ENCODE measurements at places on chromosomes 2 and 18.

GRCh38 chr2:98793275-98793674 lies 62.3 kb upstream of the MGAT4A start:
- no peaks in the 10 kb centered on the region for H3K36me3 ChIP-seq
- no peak for DNase-seq
- no peaks in the 10 kb centered on the region for H3K27me3 ChIP-seq
- H3K27ac ChIP-seq, result no peak overlapping the region
- H3K4me3 ChIP-seq, result no peak overlapping the region

- no peak for DNase-seq
- no peaks in the 10 kb centered on the region for H3K4me1 ChIP-seq
- H3K4me3 ChIP-seq, result no peak overlapping the region
- no peak overlapping the region for H3K27ac ChIP-seq
Observed at GRCh38 chr2:237404413-237404812, 9.6 kb downstream of the COL6A3 start.

DNA sequence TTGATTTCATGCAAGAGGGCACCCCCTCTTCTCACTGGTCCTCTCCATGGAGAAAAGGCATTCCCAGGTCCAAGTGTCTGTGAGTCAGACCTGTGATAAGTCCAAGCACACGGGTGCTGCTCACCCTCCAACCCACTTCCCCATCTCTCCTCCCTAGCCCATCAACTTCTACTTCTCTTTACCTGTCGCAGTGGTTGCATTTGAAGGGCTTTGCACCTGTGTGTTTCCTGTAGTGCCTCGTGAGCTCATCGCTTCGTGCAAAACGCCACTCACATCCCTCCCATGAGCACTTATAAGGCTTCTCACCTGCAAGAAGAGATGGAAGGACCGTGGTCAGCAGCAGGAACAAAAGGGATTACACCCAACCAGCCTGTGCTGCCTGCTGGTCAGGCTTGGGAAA lies 77.5 kb downstream of the KLF7 start:
- peaks cover 41% of the 10 kb centered on the region for H3K4me1 ChIP-seq
- DNase-seq, result no peak
- no peak overlapping the region for H3K4me3 ChIP-seq
- H3K27me3 ChIP-seq, result no peaks in the 10 kb centered on the region
- H3K36me3 ChIP-seq, result peaks cover 33% of the 10 kb centered on the region

- H3K27ac ChIP-seq, result no peak overlapping the region
- no peak for DNase-seq
- no peaks in the 10 kb centered on the region for H3K4me1 ChIP-seq
- H3K27me3 ChIP-seq, result no peaks in the 10 kb centered on the region
- no peak overlapping the region for H3K4me3 ChIP-seq
Observed at GRCh38 chr2:28021898-28022297, 131.4 kb downstream of the BABAM2 start.

DNA sequence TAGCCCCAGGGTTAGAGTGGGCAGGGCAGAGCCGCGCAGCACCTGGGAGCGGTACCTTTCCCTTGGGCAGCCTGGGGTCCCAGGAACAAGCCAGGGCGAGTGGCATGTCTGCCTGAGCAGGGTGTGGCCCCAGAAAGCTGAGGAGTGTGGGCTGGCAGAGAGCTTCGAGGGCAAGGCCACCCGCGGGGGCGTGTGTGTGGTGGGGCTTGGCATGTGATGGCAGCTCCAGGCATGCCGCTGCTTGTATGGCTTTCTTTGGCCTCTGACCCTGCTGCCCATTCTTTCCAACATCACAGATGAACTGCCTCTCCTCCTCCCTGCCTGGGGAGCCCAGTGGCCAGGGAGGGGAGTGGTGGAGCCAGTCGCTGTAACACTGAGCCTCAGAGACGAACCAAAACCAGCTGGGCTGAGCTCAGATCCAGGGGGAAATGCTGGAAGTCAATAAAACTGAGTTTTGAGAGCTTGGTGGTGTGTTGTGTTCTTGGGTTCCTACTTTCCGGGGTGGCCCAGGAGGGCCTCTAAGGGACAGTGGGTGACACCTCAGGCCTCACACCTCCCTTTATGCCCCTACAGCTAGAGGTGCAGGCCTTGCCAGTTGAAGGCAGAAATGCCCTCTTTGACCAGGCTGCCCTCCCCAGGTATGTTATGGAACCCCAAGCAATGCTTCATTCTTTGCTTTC lies 7.4 kb downstream of the DNAJB2 start:
- H3K36me3 ChIP-seq, result no peaks in the 10 kb centered on the region
- no peaks in the 10 kb centered on the region for H3K27me3 ChIP-seq
- DNase-seq, result no peak

DNA sequence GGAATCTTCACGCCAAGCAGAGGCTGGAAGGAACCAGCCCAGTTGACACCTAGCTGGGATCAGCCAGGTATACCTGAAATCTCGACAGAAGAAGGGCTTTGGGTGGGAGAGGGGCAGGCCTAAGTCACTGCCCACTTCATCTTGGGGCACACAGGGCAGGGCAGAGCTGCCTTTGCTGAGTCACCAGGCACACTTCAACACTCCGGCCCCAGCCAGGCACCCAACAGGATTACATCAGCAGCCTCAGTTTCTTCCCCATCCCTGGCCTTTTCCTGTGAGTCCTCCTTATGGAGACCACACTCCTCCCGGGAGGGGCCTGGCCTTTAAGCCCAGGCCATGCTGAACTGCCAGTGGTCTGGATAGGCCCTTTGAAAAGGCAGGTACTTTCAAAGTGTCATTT lies 201.7 kb upstream of the HS6ST1 start:
- no peak for DNase-seq
- H3K4me3 ChIP-seq, result no peak overlapping the region
- no peaks in the 10 kb centered on the region for H3K4me1 ChIP-seq
- no peaks in the 10 kb centered on the region for H3K36me3 ChIP-seq
- no peak overlapping the region for H3K27ac ChIP-seq
- H3K27me3 ChIP-seq, result no peaks in the 10 kb centered on the region

GRCh38 chr18:3727274-3727673 lies 277.3 kb downstream of the TGIF1 start:
- H3K4me3 ChIP-seq, result no peak overlapping the region
- no peaks in the 10 kb centered on the region for H3K27me3 ChIP-seq
- no peak for DNase-seq
- no peaks in the 10 kb centered on the region for H3K36me3 ChIP-seq
- no peak overlapping the region for H3K27ac ChIP-seq

DNA sequence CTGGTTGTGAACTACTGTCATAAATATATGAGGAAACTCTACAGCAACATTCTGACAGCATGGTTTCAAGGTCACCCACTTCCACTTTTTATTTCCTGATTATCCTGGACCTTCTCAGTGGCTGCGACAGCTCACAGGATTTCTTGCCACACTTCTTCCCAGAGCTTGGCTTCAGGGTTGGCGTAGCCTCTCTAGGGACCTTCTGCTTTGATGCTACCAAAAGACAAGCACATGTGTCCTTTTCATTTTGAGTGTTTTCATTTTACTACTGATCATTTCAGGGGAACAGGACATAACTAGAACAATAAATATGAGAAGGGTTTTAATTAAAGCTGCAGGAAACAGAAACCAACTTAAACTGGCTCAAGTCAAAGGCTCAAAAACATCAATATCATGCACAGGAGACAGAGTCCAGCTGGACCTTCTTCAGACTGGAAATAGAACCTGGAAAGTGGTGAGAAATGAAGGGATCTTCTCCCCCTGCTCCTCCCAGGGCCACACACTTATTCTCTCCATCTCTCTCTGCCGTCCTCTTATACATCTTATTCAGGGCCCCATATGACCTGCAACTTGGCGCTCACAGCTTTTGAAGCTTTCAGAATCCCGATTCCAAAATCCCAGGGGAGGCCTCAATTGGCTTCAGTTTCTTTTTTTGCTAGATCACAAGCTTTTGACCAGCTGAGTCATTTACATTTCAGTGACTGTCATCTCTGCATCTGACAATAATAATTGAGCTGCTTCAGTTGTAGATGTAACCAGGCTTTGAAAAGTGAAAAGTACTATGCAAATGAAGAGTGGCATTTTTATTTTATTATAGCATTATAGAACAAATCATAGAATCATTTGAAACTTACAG lies 9.7 kb downstream of the VIT start:
- no peak overlapping the region for H3K4me3 ChIP-seq
- no peak for DNase-seq
- no peak overlapping the region for H3K27ac ChIP-seq
- H3K36me3 ChIP-seq, result no peaks in the 10 kb centered on the region

DNA sequence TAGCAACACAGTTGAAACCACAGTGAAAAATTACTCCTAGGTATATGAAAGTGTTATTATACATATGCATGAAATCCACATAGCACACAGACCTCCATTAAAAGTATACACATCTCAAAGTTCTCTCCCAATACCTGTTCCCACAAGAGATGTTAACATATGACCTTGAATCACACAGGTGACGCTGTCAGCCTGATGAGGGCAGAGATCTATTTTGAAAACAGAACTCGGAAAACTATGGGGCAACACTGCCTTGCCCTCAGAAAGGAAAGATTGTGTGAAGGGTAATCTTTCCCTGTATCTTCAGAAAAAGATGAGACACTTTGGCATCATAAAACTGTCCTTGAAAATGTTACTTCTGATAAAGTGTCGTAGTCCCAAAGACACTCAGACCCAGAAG lies 82.7 kb downstream of the DYM start:
- no peak for DNase-seq
- H3K27ac ChIP-seq, result no peak overlapping the region
- H3K27me3 ChIP-seq, result no peaks in the 10 kb centered on the region

GRCh38 chr18:4765401-4765800 lies 310.3 kb upstream of the DLGAP1 start:
- H3K4me3 ChIP-seq, result no peak overlapping the region
- H3K27ac ChIP-seq, result no peak overlapping the region
- no peaks in the 10 kb centered on the region for H3K36me3 ChIP-seq
- H3K4me1 ChIP-seq, result no peaks in the 10 kb centered on the region
- DNase-seq, result no peak
- no peaks in the 10 kb centered on the region for H3K27me3 ChIP-seq

GRCh38 chr2:190663348-190663747 lies 14.5 kb downstream of the NAB1 start:
- no peak overlapping the region for H3K27ac ChIP-seq
- H3K27me3 ChIP-seq, result no peaks in the 10 kb centered on the region
- no peak overlapping the region for H3K4me3 ChIP-seq
- DNase-seq, result no peak

- no peaks in the 10 kb centered on the region for H3K4me1 ChIP-seq
- no peaks in the 10 kb centered on the region for H3K27me3 ChIP-seq
- no peak overlapping the region for H3K4me3 ChIP-seq
Observed at GRCh38 chr2:176769499-176770370, 442.9 kb upstream of the HNRNPA3 start.

DNA sequence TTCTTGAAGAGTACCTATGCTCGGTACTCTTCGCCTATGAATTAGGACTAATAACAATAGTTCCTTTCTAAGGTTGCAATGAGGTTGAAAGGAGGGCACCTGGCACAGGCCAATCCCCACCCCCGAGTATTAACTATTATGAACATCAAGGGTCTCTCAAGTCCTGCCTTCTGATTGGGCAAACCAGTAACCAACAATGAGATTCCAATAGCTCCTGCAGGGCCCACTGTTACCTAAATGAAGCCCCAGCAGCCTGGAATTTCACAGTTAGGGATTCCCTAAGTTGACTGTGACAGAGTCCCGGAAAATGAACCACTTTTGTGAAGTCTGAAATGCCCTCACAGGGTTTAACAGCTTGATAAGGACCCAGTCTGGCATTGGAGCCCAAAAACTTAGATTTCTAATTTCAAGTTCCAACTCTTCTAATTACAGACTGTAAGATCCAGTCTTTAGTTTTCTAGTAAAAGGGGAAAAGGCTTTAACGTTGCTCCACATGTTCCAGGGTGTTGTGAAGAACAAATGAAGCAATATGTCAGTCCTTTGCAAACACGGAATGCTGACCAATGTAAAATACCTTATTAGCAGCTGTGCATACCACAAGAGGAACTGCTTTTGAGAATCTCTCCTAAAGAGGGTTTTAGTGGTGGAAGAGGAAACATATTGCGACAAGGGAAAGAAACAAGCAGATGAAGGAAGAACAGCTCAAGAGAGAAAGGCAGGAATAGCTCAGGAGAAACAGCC lies 277.7 kb upstream of the MAP2 start:
- no peaks in the 10 kb centered on the region for H3K27me3 ChIP-seq
- H3K36me3 ChIP-seq, result no peaks in the 10 kb centered on the region
- no peaks in the 10 kb centered on the region for H3K4me1 ChIP-seq

- H3K4me3 ChIP-seq, result no peak overlapping the region
- H3K27ac ChIP-seq, result no peak overlapping the region
- H3K27me3 ChIP-seq, result no peaks in the 10 kb centered on the region
- no peaks in the 10 kb centered on the region for H3K4me1 ChIP-seq
Observed at GRCh38 chr2:229725716-229726574, 11.6 kb upstream of the DNER start.

DNA sequence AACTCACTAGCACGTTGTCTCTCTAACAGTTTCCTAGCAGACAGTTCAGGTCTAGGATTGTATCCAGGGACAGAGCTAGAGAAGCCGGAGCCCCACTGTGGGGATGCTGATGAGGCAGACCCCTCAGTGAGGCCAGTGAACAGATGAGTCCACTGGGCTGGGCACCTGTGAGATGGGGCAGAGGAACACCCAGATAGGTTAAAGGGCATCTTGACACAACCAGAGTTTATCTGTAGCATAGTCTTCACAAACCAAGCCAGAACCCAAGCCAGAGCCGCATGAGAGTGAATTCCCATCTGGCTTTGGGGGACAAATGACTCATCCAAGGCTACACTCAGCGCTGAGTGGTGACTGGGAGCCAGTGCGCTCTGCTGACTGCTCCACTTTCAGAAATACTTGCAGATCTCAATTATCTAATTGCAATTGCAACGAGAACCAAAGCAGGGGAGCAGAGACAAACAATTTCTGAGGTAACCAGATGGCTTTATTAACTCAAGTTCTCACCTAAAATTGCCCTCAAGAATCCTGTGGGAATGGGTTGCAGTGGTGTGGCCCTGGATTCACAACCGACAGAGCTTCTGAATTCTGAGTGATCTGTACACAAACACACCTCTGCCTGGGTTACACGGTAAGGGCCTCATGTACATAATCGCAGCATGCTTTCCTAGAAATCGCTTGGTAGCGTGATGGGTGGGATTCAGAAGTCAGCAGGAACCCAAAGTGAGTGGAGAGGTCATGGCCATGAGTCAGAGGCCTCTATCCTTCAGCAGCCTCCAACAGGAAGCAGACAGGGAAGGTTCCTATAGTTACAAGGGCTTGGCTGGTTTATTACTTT lies 48.7 kb upstream of the MSH2 start:
- no peak overlapping the region for H3K4me3 ChIP-seq
- H3K4me1 ChIP-seq, result no peaks in the 10 kb centered on the region
- H3K27me3 ChIP-seq, result no peaks in the 10 kb centered on the region
- no peak for DNase-seq
- no peak overlapping the region for H3K27ac ChIP-seq

- peaks cover 3% of the 10 kb centered on the region for H3K4me1 ChIP-seq
- H3K36me3 ChIP-seq, result no peaks in the 10 kb centered on the region
- no peak for DNase-seq
- no peak overlapping the region for H3K27ac ChIP-seq
- H3K27me3 ChIP-seq, result no peaks in the 10 kb centered on the region
Observed at GRCh38 chr2:105576050-105576439, 168.7 kb upstream of the NCK2 start.
